ENCODE measurements at places on chromosomes 5 and 9. TPM values are rescaled to one million over a fixed set of nuclear protein-coding genes. Genes with fewer than 3 reads are reported as not detected.

Gene FOXD4L4
- total RNA-seq: not detected

Gene TTLL11
- total RNA-seq: 8.6 TPM

Gene C9
- not detected for total RNA-seq

Gene OXCT1
- 20.9 TPM for total RNA-seq

Gene CCDC152
- total RNA-seq: 5.5 TPM

Gene GABRA6
- total RNA-seq: not detected

Gene TRIM36
- 2.5 TPM for total RNA-seq

Gene PCDHA3
- total RNA-seq: 0.65 TPM

Gene TNFSF15
- 0.10 TPM for total RNA-seq

Gene NTRK2
- total RNA-seq: 11.3 TPM

Gene ISCA1
- 34.9 TPM for total RNA-seq

Gene CTXN3
- not detected for total RNA-seq

Gene LTC4S
- total RNA-seq: 13.2 TPM

Gene ANKRD31
- 0.46 TPM for total RNA-seq

Gene SCGB3A1
- total RNA-seq: not detected

Gene SLC6A19
- total RNA-seq: not detected

Gene PAPPA
- 4.6 TPM for total RNA-seq

Gene ACTL7B
- not detected for total RNA-seq

Gene CSF2
- not detected for total RNA-seq

Gene NEUROG1
- total RNA-seq: not detected

Gene TRIM7
- 0.93 TPM for total RNA-seq

Gene KLF9
- total RNA-seq: 91.0 TPM

Gene FCN2
- total RNA-seq: not detected

Gene FBN2
- 1.7 TPM for total RNA-seq

Gene SLC34A3
- total RNA-seq: not detected

Gene GMCL2
- total RNA-seq: not detected

Gene SYK
- 10.6 TPM for total RNA-seq

Gene RAB24
- total RNA-seq: 36.0 TPM

Gene RABGAP1
- 39.3 TPM for total RNA-seq

Gene CCL27
- total RNA-seq: 0.66 TPM

Gene SLC6A18
- total RNA-seq: not detected

Gene INSL6
- total RNA-seq: not detected

Gene TRAF1
- 9.4 TPM for total RNA-seq

Gene FAM153A
- total RNA-seq: 5.7 TPM

Gene GRM6
- total RNA-seq: not detected

Gene PCDHA8
- total RNA-seq: 0.45 TPM

Gene OR1Q1
- total RNA-seq: not detected

Gene GZMA
- total RNA-seq: 0.99 TPM

Gene UBAP1
- 50.9 TPM for total RNA-seq

Gene CDK7
- 8.3 TPM for total RNA-seq

Data from ovary (tissue), 10 donors.